RKO (cell line): ENCODE measurements at places on chromosomes 12 and 14.

DNA sequence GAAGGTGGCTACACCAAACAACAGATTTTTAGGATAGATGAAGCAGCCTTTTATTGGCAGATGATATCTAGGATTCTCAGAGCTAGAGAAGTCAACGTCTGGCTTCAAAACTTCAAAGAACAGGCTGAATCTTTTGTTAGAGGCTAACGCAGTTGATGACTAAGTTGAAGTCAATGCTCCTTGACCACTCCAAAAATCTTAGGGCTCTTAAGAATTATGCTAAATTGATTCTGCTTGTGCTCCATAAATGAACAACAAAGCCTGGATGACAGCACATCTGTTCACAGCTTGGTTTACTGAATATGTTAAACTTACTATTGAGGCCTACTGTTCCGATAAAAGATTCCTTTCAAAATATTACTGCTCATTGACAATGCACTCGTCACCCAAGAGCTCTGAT, 13.0 kb upstream of the CDKN3 start:
- no peak for DNase-seq

DNA sequence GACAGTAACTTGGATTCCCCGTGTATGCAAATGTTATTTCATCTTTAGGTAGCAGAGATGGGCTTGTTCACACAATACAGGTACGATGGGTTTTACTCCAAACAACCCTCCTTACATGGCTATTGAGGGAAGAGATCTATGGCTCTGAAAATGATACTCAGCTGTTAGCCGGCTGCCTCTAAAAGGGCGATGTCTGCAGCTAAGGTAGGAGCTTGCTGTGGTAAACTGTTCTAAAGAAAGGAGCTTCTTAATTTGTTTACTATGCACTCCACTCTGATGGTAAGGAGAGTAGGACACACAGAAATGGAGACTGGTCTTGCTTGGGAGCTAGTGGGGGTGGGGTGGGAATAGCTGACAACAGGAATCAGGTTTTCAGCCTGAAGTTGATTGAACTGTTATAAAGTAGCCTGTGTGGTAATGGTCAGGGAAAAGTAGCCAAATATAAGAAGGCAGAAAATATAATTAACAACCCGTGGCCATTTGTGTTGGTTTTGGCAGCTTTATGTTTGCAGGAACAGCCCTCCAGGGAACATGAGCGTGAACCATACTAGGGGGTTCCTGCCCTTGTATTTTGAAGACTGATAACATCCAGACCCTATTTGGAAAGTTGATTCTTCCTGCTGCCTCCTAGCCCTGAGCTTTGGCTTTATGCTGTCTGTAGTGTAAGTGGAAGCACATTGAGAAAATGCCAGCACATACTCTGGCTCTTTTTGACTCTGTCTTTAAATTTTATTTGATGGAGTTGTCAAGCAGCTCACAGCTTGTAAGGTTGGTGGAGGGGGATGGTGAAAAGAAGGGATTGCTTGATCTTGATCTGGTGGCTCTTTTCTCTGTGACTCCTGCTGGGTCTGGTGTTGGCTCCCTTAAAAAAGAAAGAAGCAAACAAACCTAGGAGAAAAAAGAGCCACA, 929.8 kb downstream of the DIO2 start:
- no peak for DNase-seq

- no peak for DNase-seq
These were observed 60.7 kb downstream of the PTPN11 start for GRCh38 chr12:112479413-112479812.

DNA sequence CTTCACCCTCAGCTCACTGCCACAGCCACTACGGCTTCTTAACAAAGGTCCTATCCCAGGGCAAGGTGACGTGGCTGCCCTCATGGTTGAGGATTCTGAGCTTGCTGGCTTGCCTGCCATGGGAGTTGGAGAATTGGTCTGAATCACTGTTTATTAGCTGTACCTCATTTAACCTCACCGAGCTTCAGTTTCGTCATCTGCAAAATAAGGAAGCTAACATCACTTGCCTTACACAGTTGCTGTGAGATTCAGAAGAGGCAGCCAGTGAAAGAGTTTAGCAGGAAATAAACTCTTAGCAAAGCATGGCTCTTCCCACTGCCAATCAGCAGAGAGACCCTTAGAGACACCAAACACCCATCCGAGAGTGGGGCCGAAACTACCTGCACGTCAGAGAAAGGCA, 90.1 kb upstream of the KCNA1 start:
- DNase-seq: peak; percentile 8

- no peak for DNase-seq
These were observed 120.7 kb upstream of the PTPRB start for GRCh38 chr12:70757830-70758493.

- no peak for DNase-seq
These were observed 27.0 kb downstream of the SLCO1C1 start for GRCh38 chr12:20722142-20722541.
